ENCODE measurements at places on chromosomes 11 and 22.
A peak's percentile ranks its signal among the peaks of the same experiment; 100 is the strongest.

DNA sequence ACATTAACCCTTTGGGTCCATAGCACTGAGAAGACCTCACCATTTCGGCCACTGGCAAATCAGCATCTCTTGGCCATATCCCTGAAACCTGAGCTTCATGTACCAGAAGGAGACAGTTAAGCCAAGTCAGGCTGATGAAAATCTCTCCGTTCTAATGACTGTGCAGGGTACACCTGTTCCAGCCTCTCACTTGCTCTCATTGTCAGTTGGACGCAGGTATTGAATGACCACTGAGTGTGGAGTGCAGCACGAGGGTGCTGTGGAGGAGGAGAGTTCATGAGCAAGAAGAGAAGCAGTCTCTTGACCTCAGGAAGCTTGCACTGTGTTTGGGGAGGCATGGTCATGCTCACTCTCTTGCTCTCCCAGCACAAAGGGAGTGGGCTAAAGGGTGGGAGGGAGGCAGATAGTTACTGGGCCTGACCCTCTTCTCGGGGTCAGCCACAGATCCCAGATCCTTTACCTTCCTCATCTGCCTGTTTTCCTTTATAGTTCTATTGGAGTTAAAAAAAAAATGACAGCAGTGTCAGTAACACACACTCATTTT lies 65.2 kb downstream of the ZBTB16 start:
- no peak for DNase-seq

DNA sequence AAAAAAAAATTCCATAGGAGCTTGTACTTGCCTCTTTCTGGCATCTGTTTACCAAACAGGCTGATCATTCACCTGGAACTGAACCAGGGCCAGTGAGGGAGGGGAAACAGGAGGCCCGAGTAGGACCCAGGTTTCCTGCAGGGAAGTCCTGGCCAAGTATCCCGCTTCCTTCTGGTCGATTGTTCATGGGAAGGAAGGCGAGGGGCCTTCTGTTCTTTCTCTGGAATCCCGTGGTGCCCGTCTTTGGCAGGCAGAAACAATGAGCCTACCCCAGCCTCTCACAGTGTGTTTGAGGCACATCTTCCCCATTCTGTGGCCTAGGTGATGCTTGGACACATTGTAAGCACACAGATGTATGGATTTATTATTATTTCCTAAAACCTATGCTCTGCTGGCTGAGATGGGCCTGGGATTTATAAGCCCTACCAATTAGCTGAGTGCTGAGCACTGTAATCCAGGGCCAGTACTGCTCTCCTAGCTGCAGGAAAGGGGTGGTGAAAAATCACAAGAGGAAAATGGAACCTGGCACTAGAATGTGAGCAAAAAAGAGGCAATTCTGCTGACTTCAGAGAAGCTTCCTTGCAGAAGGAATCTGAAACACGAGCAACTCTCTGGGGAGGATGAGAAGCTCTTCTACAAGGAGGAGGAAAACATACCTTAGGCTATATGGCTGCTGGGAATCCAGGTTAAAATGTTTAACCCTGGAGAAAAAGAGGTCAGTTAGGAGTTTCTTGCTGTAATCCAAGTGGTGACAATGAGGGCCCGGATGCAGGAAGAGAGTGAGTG lies 53.5 kb downstream of the PRR5L start:
- DNase-seq: no peak

DNA sequence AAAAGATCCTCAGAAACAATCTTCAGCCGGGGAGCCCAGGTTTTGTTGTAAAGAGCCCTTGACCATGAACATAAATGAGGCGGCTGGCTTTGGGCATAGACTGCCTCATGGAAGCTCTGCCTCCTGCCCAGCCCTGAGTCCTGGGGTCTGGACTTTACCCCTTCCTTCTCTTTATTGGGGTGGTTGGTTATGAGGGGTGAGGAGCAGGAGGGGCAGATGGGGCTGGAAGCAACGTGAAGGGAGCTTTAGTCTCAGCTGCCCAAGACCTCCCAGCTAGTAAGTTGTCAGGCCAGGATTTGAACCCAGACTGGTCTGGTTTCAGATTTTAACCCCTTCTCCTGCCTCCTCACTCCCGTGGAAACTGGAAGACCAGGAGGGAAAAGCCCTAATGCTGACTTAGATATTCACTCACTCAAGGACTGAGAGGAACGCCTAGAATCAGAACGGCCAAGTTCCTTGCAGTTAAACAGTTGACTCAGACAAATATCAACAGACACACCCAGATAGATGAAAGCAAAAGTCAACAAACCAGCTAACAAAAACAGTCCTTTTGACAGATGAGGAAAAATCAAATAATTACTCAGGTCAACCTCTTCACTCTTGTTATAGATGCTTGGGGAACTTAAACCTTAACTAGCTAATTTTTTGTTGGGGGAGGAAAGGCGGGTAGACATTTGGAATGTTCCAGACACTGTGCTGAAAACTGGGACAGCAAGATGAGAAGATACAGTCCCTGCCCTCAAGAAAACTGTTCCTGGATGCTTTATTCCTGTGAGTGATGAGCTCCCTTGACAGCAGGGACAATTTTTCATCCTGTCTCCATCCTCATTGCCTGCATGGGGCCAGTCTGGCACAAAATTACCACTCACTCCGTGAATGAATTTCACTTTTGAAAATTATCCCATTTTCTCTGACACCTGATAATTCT lies 20.8 kb upstream of the ARRB1 start:
- DNase-seq: peak; percentile 45

- no peak for DNase-seq
Measured at GRCh38 chr22:34017205-34017604, 96.9 kb upstream of the LARGE1 start.

All from mucosa of gallbladder (tissue), 1 donor.